ENCODE measurements at places on chromosomes 3 and 15.

GRCh38 chr15:59940928-59941327 lies 63.2 kb upstream of the FOXB1 start:
- DNase-seq: no peak

GRCh38 chr15:41609123-41609522 lies 50.1 kb downstream of the TYRO3 start:
- no peak for DNase-seq

DNA sequence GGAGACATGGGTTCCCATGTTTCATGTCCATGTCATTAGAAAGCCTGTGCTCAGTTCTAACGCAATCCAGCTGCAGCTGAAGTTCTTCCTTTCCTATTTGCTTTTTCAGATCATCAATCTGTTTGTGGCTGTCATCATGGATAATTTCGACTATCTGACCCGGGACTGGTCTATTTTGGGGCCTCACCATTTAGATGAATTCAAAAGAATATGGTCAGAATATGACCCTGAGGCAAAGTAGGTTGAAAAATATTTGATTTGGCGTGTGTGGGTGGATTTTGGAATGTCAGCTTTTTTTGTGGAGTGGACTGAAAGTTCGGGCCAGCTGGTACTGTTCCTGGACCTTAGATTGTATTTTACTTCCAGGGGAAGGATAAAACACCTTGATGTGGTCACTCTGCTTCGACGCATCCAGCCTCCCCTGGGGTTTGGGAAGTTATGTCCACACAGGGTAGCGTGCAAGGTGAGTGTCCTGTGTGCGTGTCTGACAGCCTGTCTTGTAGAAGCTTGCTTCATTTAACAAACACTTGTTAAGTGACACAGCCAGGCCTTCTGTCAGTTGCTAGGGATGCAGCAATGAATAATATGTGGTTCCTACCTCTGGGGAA lies 69.6 kb downstream of the CHDH start:
- no peak for DNase-seq

DNA sequence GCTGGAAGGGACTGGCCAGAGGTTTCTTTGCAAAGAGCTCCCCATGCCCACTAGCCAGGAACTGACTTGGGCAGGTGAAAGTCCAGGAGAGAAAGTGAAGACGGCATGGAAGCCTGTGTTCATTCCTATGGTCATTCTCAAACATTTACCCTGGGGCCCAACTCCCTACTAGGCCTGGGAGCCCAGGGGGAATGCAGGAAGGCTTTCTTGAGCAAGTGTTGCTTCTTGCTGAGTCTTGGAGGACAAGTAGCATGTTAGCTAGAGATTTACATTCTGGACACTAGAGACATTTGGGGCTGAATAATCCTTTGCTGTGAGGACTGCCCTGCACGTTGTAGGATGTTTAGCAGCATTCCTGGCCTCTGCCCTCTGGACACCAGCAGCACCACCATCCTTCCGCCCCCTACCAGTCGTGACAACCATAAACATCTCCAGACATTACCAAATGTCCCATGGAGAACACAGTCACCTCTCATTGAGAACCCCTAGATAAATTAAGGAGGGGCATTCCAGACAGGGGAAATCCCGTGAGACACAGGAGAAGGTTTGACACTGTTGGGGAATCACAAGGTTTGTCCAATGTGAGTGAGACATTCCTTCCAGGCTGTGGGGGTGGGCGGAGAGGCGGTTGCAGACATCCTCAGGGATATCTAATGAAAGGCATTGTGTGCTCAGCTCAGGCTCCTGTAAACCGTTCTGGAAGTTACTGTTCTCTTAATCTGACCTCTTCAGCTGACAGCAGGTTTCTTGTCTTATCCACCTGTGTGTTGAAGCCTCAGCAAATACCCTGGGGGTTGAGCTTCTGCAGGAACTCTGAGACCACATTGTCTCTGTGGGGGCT lies 236.2 kb downstream of the TLE3 start:
- no peak for DNase-seq

- DNase-seq: no peak
Measured at GRCh38 chr3:48514431-48515227, 10.7 kb upstream of the SHISA5 start.

DNA sequence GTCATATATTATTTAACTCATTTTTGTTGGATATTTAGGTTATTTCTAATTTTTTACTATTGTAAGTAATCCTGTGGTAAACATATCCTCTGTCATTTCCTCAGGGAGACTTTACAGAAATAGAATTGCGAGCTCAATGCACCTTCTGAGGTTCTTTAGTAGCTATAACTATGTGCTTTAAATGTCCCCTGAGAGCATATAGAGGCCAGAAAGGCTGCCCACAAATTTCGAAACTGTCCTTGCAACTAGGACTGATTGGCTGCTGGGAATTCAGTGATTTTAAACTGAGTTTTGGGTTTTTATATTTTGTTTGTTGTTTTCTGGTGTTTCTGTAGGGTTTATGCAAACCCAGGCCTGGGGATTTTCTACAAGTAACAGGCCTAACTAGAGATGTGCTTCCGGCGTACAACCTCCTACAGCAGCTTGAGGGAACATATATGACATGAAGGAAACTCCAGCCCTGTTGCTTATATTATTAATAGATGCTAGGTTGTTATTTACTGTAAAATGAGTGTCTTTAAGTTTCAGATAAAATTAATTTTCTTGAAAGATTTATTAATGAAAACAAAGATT lies 29.1 kb upstream of the P4HTM start:
- no peak for DNase-seq

DNA sequence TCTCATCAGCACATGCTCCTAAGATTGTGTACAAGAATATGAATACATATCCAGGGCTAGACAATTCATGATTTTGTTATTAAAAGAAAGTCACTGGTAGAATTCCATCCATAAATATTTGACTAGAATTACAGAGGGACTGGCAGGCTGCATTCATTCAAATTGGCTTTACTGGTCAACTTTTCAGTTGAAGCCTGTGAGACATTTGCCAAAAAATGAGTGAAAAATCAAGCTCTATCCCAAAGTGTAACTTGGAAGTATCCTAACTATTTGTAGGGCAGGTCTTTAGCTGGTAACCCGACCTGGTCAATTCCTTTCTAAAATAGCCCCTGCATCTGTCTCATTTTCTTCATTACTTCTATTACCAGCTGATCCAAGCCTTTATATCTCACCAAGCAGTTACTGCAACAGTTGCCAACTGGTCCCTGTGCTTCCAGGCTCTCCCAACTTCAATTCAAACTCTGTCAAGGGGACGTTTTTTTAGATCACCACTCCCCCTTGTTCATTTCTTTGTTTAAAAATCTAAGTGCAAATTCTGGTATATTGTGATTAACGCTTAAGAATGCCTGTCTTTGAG lies 173.1 kb upstream of the TBL1XR1 start:
- no peak for DNase-seq

DNA sequence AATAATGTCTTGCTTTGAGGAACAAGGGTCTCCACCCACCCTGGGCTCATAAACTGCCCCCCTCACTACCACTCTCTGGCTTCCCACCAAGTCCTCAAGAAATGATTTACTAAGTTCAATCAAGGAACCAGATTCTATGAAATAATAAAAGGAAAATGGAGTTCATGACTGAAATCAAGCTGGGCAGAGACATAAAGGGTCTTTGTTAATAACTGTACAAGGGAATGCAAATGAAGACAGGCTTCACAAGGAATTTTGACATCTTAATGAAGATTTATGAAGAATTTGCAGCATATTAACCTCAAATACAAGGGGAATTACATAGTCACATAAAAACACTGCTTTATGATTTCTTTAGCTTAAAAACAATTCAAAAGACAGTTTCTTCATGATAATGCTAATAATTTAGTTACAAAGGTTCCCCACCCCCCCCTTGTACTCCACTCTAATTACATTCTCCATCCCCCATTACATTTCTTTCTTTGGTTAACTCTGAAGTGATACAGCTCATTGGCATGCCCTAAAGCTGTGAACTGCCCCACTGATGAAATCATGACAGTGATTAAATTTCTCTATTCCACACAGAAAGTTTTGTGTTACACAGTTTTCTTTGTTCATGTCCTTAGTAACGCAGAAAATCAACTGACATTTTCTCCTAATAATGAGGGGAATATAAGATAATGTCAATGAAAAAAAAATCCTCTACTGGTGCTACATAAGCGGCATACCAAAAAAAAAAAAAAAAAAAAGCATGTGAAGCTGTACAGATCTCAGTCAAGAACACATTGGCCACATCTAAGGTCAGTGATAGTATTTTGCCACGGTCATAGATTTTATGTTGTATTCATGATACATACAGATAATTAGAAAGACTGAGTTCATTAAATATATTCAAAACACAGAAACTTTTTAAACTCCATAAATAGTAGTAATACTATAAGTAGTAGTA lies 54.4 kb downstream of the WWTR1 start:
- DNase-seq: no peak

DNA sequence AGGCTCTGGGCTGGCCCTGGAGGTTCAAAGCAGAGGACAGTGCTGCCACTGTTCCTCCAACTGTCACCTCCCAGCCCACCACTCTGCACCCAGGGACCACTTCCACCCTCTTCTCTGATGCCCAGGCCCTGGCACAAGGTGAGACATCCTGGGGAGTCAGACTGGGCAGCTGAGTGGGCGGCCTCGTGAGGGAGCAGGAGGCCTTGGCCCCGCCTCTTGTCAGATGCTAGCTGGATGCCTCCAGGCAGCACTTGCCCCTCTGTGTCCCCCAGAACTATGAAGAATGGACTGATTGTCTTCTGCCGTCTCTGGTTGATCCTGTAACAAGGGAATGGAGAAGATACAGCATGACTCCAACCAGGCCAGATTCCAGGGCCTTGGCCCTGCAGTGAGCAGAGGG lies 191.0 kb upstream of the LINGO1 start:
- no peak for DNase-seq

DNA sequence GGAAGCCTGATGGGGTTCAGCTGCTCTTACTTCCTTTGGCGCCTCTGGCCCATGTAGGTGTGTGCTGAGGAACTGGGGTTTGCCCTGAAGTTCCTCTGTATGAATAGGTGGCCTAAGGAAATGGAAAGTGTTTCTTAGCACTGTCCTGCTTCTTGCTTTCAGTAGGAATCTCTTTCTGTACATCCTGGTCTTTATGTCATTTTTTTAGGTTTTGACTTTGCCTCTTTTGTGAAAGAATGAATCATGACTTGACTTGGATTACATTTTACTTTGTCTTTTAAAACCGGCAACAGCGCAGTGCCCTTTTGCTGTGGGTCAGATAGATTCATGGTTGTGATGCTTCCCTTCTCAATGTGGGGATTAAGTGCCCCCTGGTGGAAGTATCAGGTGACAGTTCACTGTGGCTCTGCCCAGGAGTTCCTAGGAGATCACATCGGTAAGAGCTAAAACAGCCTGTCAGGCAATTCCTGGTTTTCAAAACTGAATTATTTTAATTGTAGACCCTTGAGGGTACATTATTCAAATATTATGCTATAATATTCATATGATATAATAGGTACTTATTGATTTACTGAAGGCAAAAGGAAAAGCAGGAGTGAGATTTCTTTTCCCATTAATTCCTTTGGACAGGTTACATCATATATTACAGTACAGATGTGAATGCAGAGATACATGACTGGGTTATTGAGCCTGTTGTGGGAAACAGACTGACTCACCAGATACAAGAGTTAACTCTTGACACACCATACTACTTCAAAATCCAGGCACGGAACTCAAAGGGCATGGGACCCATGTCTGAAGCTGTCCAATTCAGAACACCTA lies 95.4 kb downstream of the HCN4 start:
- DNase-seq: peak; percentile 53

GRCh38 chr15:75136118-75136517 lies 65.6 kb upstream of the C15orf39 start:
- no peak for DNase-seq

DNA sequence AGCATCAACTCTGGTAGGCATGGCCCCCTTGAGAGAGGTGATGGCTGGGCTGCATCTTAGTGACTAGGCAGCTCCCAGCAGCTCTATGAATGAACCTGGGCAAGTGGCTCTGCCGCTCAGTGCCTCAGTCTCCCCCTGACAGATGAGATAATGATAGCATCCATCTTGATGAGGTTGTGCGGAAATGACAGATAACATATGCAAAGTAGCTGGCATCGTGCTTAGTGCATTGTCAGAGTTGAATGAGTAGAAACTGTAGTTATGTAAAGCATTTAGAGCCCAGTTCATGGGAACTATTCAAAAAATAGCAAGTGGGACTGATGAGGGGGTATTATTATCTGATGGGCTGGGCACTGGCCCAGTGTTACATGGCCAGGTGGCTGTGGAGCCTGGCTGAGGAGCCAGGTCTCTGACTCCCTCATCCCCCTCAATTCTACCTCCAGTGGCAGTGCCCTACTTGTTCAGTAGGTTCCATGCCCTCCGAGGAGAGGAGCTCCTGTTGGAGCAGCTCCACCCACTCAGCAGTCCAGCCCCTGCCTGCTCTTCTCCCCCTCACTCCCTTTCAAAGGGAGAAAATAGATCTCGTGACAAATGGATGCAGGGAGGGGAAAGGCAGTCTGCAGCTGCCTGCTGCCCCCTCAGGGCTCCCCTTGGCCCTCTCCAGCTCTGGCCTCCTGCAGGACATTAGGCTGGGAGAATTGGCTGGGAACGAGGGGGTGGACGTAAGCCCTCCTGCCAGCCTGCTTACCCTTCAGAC lies 6.6 kb downstream of the PRKCD start:
- peak; percentile 49 for DNase-seq

GRCh38 chr3:85316252-85316651 lies 357.5 kb downstream of the CADM2 start:
- no peak for DNase-seq

GRCh38 chr3:5766848-5767247 lies 579.3 kb downstream of the EDEM1 start:
- no peak for DNase-seq

GRCh38 chr3:188271226-188271914 lies 117.4 kb downstream of the LPP start:
- DNase-seq: no peak

DNA sequence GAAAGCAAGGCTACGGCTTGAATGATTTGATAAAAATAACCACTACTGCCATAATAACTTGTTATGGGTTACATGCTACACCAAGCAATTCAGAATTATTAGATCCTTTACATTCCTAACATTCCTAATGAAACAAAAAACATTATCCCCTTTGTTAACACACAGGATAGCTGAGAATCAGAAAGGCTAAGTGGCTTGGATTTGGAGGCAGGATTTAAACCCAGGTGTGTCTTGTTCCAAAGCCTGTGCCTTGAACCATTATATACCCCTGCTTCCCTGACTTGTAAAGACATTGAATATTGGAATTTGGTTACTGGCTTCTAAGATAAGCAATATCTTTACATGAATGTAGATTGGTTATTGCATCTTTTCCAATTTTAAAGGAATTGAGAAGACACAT lies 417.1 kb upstream of the GOLIM4 start:
- no peak for DNase-seq

- no peak for DNase-seq
Measured at GRCh38 chr15:32893421-32893820, 175.6 kb downstream of the GREM1 start.

GRCh38 chr15:66897416-66897815 lies 168.0 kb upstream of the SMAD3 start:
- no peak for DNase-seq

- DNase-seq: no peak
Measured at GRCh38 chr3:161422171-161422700, 50.9 kb upstream of the SPTSSB start.
